ENCODE measurements at places on chromosomes 2 and 18. TPM values are rescaled to one million over a fixed set of nuclear protein-coding genes. Genes with fewer than 3 reads are reported as not detected.

- peaks cover 4% of the 10 kb centered on the region for H3K36me3 ChIP-seq
- H3K27me3 ChIP-seq = no peaks in the 10 kb centered on the region
- peaks cover 5% of the 10 kb centered on the region for H3K4me1 ChIP-seq
Measured at GRCh38 chr2:100928235-100928634, 73.9 kb upstream of the RPL31 start.

- no peaks in the 10 kb centered on the region for H3K36me3 ChIP-seq
- no peak for DNase-seq
- no peak overlapping the region for H3K4me3 ChIP-seq
- no peak overlapping the region for H3K27ac ChIP-seq
- H3K4me1 ChIP-seq = no peaks in the 10 kb centered on the region
- H3K27me3 ChIP-seq = no peaks in the 10 kb centered on the region
Measured at GRCh38 chr2:125679903-125680302, 976.1 kb upstream of the GYPC start.

Gene SLC11A1
- total RNA-seq = 16.4 TPM

Gene BCL11A
- total RNA-seq = 0.11 TPM

DNA sequence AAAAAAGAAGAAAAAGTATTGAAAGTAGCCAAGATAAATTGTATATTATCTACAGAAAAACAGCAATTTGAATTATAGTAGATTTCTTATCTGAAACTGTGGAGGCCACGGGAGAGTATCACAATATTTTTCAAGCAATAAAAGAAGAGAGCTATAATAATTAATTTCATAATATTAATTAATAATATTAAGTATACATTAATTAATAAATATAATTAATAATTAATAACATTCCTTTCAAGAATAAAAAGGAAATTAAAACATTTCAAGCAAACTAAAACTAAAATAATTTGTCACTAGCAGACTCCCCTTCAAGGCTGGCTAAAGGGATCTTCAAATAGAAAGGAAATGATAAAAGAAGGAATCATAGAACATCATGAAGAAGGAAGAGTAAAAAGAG lies 372.7 kb upstream of the KYNU start:
- H3K27me3 ChIP-seq = no peaks in the 10 kb centered on the region
- H3K4me1 ChIP-seq = no peaks in the 10 kb centered on the region
- no peak for DNase-seq
- no peak overlapping the region for H3K27ac ChIP-seq
- H3K36me3 ChIP-seq = no peaks in the 10 kb centered on the region
- no peak overlapping the region for H3K4me3 ChIP-seq

DNA sequence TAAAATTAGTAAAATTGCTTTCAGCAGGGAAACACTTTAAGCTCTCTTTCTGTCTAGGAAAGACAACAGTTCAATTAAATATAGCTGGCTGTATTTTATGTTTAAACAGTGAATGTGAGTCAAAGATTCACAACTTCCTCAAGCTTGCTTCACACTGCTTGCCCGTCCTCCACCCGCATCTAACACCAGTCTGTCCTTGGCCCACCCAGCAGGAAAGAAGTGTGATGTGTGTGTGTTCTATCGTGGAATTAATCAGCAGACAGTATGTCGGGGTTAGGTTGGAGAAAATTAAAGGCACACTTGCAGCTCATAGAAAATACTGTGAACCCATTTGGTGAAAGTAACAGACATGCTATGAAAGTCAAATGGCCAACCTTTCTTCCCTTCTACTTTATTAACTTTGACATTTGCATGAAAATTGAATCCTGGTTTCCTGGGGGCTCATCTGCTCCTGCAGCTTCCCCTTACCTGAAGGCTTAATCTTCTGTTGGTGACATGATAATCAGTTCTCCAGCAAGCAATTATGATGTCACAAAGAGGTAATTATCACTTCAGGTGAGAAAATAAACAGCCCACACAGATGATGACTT lies 182.0 kb downstream of the UXS1 start:
- H3K27me3 ChIP-seq = no peaks in the 10 kb centered on the region
- no peak overlapping the region for H3K27ac ChIP-seq
- no peak overlapping the region for H3K4me3 ChIP-seq

GRCh38 chr2:156430980-156431358 lies 5.2 kb upstream of the GPD2 start:
- H3K4me1 ChIP-seq = no peaks in the 10 kb centered on the region
- H3K36me3 ChIP-seq = no peaks in the 10 kb centered on the region

- H3K27ac ChIP-seq = no peak overlapping the region
- no peaks in the 10 kb centered on the region for H3K36me3 ChIP-seq
- H3K4me3 ChIP-seq = no peak overlapping the region
- H3K27me3 ChIP-seq = no peaks in the 10 kb centered on the region
- H3K4me1 ChIP-seq = no peaks in the 10 kb centered on the region
Measured at GRCh38 chr2:11071211-11071610, 84.1 kb upstream of the SLC66A3 start.

DNA sequence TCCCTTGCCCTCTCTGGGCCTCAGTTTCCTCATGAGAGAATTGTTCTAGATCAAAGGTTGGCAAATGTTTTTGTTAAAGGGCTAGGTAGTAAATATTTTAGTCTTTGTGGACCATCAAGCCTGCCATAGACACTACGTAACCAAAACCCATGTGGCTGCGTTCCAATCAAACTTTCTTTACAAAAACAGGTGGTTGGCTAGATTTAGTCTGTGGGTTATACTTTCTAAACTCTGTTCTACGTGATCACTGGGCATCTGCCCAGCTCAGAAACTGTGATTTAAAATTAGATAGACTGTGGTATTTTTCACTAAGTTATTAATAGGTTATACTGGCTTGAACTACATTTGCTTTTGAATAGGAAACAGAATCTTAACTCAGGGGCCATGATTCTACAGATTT lies 149.8 kb upstream of the DCC start:
- no peak overlapping the region for H3K4me3 ChIP-seq
- H3K36me3 ChIP-seq = no peaks in the 10 kb centered on the region
- no peaks in the 10 kb centered on the region for H3K27me3 ChIP-seq
- no peak overlapping the region for H3K27ac ChIP-seq
- DNase-seq = no peak

DNA sequence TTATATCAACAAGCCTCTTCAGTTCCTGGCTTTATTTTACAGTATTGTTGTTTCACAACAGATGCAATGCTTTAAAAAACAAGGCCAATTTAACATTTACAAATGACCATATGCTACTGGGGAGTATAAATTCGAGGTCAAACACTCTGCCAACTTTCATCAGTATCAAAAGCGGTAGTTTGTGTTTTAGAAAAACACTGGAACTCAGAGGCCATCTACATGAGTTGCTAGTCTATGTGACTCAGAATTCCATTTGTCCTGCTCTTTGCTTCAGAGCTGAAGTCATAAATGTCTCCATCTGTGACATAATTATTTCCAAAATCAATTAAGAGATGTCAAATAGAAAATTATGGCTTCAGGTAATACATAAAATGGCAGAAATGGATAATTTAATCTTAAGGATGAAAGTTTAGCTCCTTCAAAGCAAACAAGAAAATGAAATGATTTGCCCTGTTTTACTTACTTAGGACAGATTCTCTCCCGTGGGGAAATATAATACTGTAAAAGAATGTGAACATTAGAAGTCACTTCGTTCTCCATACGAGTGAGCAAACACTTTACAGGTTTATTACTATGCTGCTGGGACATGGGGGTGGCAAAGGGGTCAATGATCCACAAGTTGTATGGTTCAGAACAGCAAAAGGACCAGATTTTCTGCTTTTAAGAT lies 3.7 kb downstream of the MEX3C start:
- peaks cover 24% of the 10 kb centered on the region for H3K4me1 ChIP-seq
- H3K27ac ChIP-seq = no peak overlapping the region
- no peaks in the 10 kb centered on the region for H3K36me3 ChIP-seq

DNA sequence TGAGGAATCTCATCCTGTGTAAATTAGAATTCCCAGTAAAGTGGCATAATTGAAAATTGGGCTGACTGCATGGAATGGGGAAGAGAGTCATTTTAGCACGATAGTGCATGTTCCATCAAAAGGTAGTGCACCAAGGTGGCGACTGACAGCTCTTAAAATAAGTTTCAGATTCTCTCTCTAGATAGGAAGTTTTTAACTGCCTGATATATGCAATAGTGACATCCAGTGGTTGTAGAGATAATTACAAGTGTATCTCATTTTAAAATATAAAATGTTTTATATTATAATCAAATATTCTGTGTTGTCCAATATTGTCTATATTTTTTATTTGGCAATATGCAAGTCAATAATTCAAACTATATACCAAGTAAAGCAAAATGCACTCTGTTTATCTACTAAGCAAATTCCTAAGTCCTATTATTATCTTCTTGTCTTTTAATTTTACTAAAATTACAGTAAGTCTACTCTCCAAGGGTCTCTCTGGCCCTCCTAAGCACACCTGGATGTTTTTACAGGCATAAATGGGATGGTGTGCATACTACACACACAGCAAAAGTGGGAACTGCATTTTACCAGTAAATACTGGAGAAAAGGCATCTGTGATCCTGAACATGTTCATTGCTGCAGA lies 397.7 kb upstream of the HNRNPA3 start:
- no peaks in the 10 kb centered on the region for H3K4me1 ChIP-seq
- H3K27me3 ChIP-seq = no peaks in the 10 kb centered on the region
- H3K36me3 ChIP-seq = no peaks in the 10 kb centered on the region

- peak overlapping the region; percentile 86 for H3K4me3 ChIP-seq
- peaks cover 6% of the 10 kb centered on the region for H3K4me1 ChIP-seq
- DNase-seq = peak; percentile 65
- peak overlapping the region; percentile 96 for H3K27ac ChIP-seq
Measured at GRCh38 chr2:175004730-175004979, 526 bp downstream of the CHN1 start.

DNA sequence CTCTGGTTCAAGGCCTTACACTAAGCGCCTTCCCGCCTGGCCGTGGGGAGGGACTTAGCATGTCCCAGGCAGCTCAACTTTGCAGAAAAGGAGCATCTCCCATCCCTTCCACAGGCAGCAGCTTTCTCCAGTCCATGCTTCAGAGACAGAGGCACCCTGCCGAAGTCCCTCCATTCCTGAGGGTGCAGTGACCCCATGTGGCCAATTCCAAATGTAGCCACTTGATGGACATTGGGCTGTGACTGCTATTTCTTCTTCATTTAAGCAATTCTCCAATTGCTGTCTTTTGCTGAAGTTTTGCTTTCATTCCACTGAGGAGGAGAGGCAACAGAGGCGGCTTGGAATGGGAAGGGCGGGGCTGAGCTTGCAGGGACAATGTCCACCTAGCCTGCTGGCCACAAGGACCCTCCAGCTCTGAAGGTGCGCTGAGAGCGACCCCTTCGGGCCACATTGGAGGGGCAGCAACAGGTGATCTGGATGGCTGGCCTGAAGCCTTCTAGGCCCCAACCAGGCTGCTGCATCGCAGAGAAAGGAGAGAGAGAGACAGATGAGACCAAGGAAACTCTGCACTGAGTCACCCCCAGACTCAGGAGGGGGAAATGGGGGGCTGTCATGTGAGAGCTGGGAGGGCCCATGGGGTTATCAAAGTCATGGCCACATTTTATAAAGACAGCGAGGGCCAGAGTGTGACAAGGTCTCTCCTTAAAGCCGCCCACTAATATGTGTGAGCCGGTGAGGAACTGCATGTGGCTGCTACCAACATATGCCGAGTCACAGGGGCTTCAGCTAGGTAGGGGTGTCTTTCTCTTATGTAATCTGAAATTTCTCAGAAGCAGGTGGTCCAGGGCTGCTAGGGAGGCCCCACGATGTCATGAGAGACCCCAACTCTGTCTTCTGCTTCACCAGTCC lies 61.3 kb downstream of the LONRF2 start:
- peak; percentile 77 for DNase-seq
- H3K4me1 ChIP-seq = peaks cover 10% of the 10 kb centered on the region
- H3K36me3 ChIP-seq = no peaks in the 10 kb centered on the region
- no peak overlapping the region for H3K27ac ChIP-seq

Gene ANTXR1
- total RNA-seq = 90.3 TPM

DNA sequence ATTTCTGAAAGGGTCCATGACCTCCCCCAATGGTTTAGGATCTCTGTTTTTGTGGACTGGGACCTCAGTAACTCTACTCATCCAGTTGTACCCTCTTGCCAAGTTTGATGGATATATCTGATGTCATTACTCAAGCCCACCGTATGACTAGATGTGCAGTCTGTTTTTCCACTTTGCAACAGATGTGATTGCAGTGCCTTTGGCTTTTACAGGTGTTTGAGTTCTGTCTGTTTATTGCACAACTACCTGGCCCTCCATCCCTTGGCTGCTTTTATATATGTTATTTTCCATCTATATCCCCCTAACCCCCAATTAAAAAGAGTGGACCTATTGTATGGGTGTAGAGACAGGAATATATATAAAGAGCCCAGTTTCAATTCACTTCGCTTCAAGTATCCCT lies 10.8 kb downstream of the NCOA1 start:
- no peak for DNase-seq
- H3K27me3 ChIP-seq = no peaks in the 10 kb centered on the region
- H3K4me1 ChIP-seq = no peaks in the 10 kb centered on the region
- no peaks in the 10 kb centered on the region for H3K36me3 ChIP-seq
- H3K4me3 ChIP-seq = no peak overlapping the region

Gene FSIP2
- total RNA-seq = under 0.01 TPM

DNA sequence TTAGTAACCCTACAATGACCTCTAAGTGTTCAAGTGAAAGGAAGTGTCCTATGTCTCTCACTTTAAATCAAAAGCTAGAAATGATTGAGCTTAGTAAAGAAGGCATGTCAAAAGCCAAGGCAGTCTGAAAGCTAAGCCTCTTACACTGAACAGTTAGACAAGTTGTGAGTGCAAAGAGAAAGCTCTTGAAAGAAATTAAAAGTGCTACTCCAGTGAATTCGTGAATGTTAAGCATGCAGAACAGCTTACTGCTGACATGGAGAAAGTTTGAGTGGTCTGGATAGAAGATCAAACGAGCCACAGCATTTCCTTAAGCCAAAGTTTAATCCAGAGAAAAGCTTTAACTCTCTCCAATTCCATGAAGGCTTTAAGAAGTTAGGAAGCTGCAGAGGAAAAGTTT lies 373.7 kb downstream of the NR4A2 start:
- H3K4me3 ChIP-seq = no peak overlapping the region
- no peaks in the 10 kb centered on the region for H3K27me3 ChIP-seq
- H3K27ac ChIP-seq = no peak overlapping the region
- no peak for DNase-seq
- H3K36me3 ChIP-seq = no peaks in the 10 kb centered on the region

Gene KLHL29
- total RNA-seq = 16.3 TPM

DNA sequence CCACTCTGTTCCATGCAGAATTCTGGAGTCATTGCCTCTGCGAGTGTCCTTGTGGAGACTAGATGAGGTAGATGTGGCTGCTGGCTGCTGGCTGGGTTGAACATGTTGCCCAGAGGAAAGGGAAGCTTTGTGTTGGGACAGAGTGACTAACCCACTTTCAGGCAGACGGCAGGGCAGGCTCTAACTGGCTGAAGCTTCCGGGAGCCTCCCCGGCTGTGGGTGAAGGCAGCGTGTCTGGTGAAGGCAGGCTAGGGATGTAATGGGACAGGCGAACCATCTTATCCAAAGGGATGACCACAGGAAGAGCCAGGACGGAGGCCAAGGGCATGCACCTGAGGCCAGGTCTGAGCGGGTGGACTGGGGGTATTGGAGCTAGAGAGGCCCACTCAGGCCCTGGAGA lies 16.0 kb downstream of the ASPRV1 start:
- peaks cover 12% of the 10 kb centered on the region for H3K36me3 ChIP-seq
- no peaks in the 10 kb centered on the region for H3K27me3 ChIP-seq
- no peak overlapping the region for H3K4me3 ChIP-seq
- H3K4me1 ChIP-seq = no peaks in the 10 kb centered on the region
- no peak overlapping the region for H3K27ac ChIP-seq

All from ascending aorta (tissue), 2 donors.